ENCODE measurements at places on chromosomes 2 and 18.

DNA sequence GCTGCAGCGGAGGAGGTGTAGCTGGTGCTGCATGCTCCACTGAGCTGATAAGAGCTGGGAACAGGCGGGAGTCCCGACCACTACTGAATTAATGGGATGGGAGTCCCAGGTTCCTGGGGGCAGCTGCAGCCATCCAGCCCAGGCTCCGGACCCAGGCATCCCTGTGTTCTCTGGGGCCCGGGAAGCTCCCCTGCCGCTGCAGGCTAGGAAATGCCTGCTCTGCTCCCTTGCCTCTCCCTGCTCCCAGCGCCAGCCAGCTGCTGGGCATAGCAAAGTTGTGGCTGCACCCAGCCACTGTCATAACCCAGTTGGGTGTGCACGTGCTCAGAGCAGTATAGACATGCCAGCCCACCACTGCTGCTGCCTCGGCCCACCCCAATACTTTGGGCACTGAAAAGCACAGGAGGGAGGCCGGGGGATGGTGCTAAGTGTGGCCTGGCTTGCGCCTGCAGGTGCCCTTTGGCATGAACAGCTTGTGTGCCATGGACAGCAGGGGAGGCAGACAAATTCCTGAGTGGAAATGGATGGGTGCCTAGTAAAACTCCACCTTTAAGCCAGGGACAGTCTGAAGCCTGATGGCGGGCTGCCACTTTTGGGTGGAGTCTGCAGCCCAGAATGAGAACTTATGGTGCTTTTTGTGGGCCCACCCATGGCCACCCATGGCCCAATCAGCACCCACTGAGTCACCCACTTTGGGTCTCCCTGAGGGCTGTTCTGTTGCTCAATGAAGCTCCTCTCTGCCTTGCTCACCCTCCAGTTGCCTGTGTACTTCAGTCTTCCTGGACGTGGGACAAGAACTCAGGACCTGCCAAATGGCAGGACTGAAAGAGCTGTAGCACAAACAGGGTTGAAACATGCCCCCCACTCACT, 219.3 kb upstream of the TMEFF2 start:
- DNase-seq = no peak

DNA sequence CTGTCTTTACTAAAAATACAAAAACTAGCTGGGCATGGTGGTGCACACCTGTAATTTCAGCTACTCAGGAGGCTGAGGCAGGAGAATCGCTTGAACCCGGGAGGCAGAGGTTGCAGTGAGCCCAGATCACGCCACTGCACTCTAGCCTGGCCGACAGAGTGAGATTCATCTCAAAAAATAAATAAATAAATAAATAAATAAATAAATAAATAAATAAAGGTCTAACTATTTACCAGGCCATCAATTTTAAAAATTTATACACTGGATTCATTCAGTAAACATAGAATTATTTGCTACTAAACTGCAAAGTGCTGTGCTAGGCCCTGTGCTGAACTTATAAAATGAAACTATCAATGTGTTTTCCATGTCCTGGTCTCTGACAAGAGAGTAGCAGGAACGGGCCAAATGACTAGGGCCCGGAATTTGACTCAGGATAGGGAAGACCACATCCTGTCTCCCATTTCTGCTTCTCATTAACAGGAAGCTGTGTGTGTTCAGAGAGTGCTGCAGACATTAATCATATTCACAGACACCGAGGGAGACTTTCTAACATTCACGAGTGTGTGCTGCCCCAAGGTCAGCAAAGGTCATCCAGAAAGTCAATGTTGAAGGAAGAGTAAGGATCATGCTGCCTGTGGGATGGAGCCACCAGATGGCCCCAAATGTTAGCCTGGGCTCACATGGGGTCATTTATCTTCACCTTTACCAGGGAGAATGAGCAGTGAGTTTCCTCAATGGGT, 95.8 kb downstream of the SPP2 start:
- no peak for DNase-seq

DNA sequence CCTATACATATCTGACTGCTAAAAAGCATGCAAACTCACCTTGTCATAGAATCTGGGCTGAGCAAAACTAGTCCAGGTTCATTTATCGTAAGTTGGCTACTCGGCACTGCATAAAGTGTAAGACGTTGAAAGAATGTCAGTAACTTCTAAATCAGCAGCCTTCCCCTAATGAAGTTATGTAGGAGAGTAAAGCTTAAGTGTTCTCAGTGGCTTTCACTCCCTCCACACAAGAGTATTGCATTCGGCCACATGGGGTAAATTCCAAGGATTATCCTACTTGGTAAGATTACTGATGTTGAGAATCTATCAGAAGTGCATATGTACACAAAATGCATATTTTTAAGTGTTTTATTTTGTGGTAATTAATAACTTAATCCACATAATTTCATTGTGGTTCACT, 130.1 kb downstream of the LCLAT1 start:
- DNase-seq = no peak

- DNase-seq = no peak
Measured at GRCh38 chr18:40866968-40867367, 1088.1 kb upstream of the PIK3C3 start.

GRCh38 chr2:217713395-217714286, 289.2 kb downstream of the TNS1 start:
- DNase-seq = peak; percentile 64

GRCh38 chr2:226489775-226490541, 309.7 kb downstream of the IRS1 start:
- DNase-seq = no peak
